ENCODE measurements at places on chromosomes 7 and 10.

- DNase-seq = no peak
Measured at GRCh38 chr7:41578700-41579099, 124.2 kb downstream of the INHBA start.

DNA sequence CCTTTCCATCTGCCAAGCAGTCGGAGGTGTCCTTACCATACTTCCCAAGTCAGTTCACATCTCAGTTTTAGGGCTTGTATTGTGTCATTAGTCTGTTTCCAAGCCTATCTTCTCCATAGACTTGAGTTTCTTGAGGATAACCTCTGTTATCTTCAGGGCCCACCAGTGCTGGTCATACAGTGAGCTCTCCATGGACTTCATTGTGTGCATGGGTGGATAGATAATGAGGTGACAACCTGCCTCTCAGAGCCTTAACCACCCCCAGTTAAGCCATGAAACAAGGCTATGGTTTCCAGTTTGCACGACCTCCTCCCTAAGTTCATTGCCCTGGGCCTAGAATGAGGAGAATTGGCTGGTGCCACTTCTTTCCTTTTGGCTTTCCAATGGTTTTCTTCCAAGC lies 38.5 kb upstream of the WAC start:
- no peak for DNase-seq

DNA sequence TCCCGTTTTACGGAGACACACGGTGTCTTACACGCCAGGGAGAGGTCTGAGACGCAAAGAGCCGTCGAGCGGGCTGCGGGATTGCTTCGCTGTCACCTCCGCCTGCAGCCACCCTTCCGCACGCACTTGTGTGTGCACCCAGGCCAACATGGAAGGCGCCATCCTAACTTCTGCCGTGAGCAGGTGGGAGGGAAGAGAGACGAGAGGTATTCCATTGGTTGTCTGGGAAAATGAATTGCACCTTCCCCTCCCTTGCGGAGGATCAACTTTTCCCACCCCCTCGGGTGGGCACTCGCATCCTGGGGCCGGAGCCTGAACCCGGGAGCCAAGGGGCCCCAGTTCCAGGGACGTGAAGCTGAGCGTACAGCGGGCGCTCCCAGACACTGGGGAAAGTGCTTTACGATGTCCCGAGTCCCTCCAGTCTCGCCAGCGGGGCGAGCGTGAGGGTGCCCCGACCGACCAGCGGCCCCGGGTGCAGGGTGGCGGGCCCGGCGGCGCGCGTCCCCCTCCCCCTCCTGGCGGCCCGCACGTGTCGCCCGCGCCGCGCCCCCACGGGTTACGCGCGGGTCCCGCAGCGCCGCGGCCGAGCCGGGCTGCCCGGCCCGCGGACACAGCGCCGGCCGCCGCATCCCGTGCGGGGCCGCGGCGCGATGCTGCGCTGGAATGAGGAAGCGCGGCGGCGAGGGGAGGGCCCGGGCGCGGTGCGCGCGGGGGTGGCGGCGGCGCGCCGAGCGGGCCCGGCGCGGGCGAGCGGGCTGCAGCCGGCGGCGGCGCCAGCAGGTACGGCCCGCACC lies 984 bp upstream of the IKZF1 start:
- DNase-seq = no peak

- no peak for DNase-seq
Measured at GRCh38 chr10:1096287-1096889, 40.2 kb downstream of the WDR37 start.

GRCh38 chr10:88116481-88116880 lies 253.1 kb downstream of the PTEN start:
- no peak for DNase-seq

- no peak for DNase-seq
Measured at GRCh38 chr7:46589286-46589685, 668.2 kb upstream of the IGFBP3 start.

DNA sequence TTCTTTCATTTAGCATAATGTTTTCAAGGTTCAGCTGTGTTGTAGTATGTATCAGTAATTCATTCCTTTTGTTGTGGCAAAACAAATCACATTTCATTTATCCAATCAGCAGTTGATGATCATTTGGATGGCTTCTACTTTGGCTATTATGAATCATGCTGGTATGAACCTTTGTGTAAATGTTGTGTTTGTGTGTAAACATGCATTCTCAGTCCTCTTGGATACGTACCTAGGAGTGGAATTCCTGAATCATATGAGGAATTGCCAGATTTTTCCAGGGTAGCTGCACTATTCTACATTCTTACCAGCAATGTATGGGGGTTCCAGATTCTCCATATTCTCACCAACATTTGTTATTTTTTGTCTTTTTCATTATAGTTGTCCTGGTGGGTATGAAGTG lies 578.5 kb upstream of the MKI67 start:
- DNase-seq = no peak

GRCh38 chr10:71727738-71728737 lies 8.5 kb upstream of the C10orf105 start:
- DNase-seq = peak; percentile 66

All from stimulated activated CD4-positive, alpha-beta T cell treated with anti-CD3 and anti-CD28 coated beads, Interleukin-4, amount 100 ng/mL, for 24 hours (primary cell).